Activated T-helper 1 cell treated with anti-CD3 and anti-CD28 coated beads, Interleukin-2, amount 50 U/mL, for 16 hours (primary cell): ENCODE measurements at places on chromosomes 3 and 15.

- DNase-seq, result no peak
Measured at GRCh38 chr3:42901073-42901415, 4.9 kb upstream of the ZNF662 start.

DNA sequence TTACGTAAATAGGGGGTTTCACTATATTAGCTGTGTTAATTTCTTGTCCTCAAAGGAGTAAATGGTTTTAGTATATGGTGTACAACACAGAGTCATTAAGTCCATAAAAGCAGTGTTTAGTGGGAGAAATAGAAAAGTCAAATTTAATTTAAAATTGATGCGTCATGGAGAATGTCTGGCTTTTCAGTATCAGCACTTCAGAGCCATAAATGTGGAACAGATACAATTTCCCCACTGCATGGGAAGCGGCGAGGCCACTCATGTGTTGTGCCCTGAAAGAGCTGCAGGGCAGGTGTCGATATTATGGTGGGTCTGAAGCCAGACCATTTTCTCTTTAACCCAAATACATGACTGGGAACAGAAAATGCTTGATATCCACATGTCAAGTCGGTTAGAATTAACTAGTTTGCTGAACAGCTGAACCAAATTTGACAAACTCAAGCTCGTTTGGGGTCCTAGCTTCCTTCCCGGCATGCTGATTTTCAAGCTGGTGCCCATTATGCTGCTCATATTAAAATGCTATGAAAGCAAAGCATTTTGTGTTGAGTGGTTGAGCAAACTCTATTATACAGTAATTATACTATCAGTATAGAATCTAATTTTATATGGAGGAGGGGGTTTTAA is 364.6 kb upstream of the TBL1XR1 start:
- DNase-seq, result no peak

DNA sequence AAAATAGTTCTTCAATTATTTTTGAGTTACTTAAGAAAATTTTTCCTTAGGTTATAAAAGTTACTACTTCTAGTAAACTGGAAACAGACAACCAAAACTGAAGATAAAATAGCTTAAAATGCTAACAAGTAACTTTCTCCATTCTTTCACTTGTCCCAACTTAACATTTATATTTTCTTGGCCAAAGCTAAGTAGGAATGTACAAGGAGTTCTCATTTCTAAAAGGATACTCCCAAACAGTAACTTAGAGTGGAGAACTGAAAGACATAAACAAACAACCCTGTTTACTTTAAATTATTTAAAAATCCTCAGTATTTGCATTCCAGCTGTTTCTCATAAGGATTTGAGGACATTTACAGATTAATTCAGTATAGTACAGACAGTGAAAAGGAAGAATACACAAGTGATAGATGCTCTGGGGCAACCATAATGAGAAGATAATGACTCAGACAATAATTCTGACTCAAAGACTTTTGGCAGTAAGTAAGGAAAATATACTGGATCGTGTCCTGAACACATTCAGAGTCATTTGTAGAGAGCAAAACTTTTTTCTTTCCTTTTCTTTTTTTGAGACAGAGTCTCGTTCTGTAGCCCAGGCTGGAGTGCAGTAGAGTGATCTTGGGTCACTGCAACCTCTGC is 29.2 kb upstream of the ANXA2 start:
- no peak for DNase-seq

- no peak for DNase-seq
Measured at GRCh38 chr3:14620512-14620911, 31.1 kb upstream of the CCDC174 start.

- DNase-seq, result no peak
Measured at GRCh38 chr15:69784798-69785566, 312.7 kb downstream of the TLE3 start.
